ENCODE measurements at places on chromosomes 3 and 15.

DNA sequence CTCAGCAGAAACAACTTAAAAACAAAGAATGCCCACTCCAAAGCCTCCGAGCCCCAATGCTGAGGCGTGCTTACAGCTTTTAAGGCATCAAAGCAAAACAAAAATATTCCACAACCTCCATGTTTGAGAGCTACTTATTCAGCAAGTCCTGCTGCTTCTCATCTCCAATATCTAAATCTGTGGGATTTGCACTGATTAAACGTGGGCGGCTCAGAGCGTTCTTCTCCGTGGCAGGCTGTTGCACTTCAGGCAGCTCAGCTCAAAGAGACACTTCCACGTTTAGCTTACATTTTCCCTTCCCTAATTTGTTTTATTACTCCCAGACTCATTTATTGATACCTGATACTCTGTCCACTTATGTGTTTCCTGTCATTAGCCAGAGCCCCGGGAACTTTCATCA is 282.6 kb upstream of the MCTP2 start:
- no peak for DNase-seq

GRCh38 chr15:81887912-81888311 is 157.9 kb downstream of the MEX3B start:
- DNase-seq, result no peak

DNA sequence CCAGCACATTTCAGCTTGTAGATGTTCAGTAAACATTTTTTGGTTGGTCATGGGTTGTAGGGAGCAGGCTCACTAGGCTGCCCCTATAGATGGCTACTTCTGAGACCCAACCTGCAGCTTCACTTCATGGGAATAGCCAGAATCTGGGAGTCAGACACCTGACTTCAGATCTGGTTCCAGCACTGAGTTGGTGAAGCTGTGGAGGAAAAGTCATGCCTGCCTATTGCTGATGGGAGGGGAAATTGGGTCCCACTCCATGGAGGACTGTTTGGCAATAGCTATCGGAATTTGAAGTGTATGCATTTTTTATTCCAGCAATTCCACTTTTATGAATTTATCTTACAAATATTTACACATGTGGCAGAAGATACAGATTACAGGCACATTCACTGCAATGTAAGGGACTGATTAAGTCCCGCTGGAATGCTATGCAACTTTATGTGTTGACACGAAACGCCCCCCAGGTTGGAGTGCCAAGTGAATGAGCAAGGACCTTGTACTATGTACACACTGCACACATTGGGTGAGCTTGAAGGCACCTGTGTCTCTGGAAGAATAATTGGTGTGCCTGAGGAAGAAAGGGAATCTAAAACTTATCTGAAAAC is 7.8 kb upstream of the CCR1 start:
- no peak for DNase-seq

DNA sequence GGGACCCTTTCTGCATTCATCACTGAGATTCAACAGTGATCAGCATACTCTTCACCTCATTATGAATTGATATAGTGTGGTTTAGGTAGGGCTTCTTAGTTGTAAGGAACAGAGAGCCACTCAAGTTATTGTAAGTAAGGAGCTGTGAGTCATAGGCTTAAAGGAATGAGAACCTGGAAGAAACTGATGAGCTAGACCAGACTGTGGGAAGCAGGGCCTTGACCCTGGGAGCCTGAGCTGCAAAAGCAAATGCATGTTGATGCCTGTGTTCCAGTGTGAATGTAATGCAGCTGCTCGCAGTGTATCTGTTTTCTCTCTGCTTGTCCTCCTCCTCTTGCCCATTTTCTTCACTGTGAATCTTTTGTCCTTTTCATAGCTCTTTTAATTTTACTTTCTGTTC is 13.6 kb downstream of the ZKSCAN7 start:
- no peak for DNase-seq

GRCh38 chr3:44896440-44896839 is 22.0 kb downstream of the TGM4 start:
- DNase-seq, result no peak

GRCh38 chr3:23900744-23901143 is 16.0 kb downstream of the NKIRAS1 start:
- no peak for DNase-seq

- no peak for DNase-seq
These were observed 15.4 kb downstream of the EDC3 start for GRCh38 chr15:74680456-74680855.

GRCh38 chr3:145869958-145870357 is 291.0 kb downstream of the PLOD2 start:
- DNase-seq, result no peak

DNA sequence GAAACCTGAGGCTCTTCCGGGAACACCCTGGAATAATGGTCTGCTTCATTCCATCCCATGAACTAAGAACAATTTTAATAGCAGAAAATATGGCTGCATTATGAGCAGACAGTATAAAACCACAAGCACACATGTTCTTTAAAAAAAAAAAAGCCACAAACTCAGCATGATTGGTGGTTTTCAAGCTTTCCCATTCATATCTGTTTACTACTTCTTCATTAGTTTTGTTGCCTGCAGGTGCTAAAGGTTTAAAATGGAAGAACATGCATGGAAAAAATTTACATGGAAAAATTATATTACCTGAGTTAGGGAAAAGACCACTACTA is 137.9 kb upstream of the HES1 start:
- DNase-seq, result no peak

GRCh38 chr3:159785273-159785708 is 203.3 kb upstream of the IL12A start:
- no peak for DNase-seq

DNA sequence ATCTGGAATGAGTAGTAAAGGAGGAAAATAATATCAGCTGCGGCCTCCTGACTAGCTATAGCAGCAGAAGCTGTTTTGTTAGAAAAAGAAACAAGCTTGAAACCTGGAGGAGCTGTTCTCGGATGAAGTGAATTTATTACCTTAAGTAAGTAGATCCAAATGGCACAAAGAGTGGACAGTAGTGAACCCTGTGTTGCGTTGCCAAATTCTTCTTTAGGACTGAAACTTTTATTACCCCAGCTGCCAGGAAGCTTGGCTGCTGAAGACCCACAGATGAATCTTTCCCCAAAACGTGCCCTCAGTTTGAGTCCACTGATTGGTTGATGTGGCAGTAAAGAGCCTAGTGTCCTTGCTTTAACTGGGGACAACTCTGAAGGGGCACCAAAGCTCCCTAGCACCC is 366.8 kb upstream of the GBE1 start:
- no peak for DNase-seq

GRCh38 chr15:57792724-57793449 is 86.4 kb downstream of the POLR2M start:
- no peak for DNase-seq

- no peak for DNase-seq
These were observed 156.0 kb upstream of the TPM1 start for GRCh38 chr15:62886431-62887071.

- no peak for DNase-seq
These were observed 58.8 kb downstream of the GADL1 start for GRCh38 chr3:30835667-30836066.

DNA sequence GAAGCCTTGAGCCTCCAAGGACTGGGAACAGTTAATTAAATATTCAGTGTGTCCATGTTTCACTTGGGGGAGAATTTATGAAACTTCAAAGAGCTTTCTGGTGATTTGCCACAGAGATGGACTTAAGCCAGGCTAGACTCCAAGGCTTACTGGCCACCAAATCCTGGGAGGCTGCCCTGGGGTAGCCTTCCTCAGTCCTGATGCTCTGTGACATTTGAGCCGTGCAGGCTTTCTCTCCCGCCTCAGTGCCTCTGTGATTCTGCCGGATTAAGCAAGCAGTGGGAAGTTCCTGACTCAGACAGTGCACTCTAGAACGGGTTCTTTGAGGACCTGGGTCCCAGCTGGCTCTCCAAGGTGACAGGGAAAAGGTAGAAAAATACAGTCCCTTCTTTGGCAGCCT is 314.7 kb upstream of the ICE2 start:
- no peak for DNase-seq

DNA sequence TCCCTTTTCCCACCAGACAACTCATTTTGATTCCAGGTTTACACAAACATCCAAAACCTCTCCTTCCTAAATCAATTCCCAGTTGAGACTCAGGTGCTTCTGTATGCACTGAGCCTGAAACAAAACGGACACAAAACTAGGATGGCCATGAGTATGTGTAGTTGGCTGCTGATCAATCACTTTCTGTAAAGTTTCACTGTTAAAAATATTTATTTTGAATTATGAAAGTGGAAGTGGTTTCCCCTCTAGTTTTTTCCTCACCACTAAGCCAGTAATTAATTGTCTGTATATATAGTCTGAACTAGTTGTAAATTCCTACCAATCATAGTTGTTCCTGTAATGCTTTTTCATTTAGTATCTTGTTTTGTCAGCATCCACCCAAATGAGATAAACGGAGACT is 51.7 kb upstream of the TSPAN3 start:
- no peak for DNase-seq

DNA sequence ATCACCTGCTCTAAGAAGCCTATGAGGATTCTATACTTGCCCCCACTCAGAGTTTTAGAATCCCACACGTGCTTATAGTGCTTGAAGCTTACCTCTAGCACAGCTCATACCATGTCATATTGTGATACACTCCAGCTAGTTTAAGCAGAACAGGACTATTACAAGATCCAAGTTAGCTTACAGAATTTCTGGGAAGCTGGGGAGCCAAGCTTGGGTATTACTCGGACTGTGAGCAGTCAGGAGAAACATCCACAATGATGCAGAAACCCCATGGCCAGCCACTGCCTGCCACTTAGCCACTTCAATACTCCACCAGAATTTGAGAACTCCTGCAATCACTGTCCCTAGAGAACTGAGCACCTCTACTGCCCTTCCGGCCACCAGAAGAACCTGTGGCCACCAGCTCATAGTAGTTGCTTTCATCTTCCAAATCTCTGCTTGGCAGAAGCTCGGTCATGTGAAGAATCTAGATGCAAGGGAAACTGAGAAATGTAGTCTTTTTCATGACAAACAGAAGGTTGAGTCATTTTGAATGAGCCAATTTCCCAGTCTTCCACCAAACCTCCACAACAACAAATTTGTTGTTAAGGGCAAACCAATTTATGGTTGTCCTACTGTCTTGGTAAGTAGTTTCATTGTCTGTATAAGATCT is 27.7 kb upstream of the SSR3 start:
- DNase-seq, result no peak

DNA sequence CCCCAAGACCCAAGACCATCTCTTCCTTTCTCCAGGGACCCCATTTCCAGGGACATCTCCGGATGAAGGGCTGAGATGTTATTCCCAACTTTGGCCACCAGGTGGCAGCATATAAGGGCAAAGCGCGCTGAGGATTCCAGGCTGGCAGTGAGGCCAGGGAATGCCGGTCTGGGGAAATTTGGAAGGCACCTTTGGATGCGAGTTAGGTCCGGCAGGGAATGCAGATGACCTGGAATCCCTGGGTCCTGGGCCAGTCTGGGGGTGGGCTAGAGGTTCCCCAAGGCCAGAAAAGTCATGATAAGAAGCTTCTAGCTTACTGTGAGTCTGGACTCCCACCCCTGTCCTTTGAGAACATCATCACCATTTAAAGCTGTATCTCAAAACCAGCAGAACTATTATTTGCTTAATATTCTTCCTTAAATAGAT is 1.6 kb upstream of the CHST13 start:
- peak; percentile 28 for DNase-seq

DNA sequence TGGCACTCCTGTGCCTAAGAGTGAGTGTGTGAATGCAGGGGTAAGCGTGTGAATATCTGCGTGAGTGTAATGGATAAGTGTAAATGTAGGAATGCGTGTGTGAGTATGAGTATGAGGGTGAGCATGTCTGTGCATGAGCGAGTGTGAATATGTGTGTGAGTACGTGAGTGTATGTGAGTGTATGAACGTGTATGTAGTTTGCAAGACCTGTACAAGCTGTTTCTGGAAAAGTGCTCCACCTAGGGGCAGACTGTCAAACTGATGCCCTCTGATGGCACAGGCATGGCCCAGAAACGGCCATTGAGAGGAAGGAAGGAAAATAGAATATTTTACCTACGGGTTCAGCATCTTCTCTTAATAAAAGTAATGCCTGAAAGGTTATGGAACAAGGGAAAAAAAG is 24.4 kb upstream of the FRMD4B start:
- DNase-seq, result peak; percentile 64

GRCh38 chr15:60535743-60536142 is 56.8 kb upstream of the ICE2 start:
- no peak for DNase-seq

DNA sequence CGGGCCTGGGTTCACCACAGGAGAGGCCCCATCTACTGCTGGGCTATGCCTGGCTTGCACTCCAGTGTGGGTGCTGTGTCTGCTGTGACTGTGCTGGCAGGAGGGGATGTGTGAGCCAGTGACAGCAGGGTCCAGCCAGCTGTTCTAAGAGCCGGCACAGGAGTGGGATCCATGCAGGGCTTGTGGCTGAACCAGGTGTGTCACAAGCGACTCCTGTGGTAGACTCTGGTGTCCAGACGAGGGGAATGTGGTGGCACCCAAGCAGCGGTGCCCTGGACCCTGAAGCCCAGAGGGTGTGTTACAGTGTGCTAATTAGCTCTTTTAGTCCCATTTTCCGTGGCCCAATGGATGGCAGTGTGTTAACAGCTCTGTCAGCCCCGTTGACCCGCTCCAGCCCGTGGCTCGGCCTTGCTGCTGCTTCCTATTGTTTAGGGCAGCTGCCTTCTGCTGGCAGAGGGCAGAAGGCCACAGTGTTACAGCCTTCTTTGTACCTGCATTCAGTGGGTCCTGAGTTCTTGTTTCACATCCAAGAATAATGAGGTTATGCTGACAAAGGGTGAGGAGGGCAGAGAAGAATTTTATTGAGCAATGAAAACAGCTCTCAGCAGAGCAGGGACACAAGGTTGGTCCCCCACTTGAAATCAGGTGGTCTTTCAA is 78.5 kb upstream of the RNU6-1 start:
- DNase-seq, result no peak

DNA sequence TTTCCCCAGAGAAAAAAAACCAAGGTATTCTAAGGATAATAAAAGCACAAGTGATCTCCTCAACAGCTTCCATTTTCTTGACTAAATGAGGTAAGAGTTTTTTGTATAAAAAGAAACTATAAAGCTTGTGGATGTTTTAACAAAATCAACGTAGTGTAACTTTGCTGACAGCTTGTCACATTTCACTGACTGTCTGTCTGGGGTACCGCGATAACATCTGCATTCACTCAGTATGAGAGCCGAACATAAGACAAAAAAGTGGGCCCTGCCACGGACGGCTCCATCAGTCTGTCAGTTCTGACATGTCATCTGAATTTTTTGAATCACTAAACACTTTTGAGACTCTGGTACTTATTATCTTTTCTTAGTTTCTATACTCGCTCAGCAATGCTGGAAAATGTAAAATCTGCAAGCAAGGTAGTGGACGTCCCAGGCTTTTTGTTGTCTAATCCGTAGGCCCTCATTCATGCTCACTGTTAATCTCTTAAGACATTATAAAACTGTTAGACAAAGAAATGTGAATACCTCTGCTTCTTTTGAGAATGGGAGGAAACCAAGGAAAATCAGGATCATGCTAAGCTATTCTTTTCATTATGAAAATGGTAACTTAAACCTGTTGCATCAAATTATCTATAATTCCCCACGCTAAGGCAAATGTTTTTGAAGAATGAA is 307.1 kb downstream of the MECOM start:
- DNase-seq, result no peak

- DNase-seq, result no peak
These were observed 14.2 kb upstream of the U2SURP start for GRCh38 chr3:142987080-142987700.

Data from stimulated activated CD4-positive, alpha-beta T cell treated with anti-CD3 and anti-CD28 coated beads, Interleukin-1b, Interleukin-23, amount 100 ng/mL, for 24 hours (primary cell).